ENCODE measurements at places on chromosomes 13 and 19.

DNA sequence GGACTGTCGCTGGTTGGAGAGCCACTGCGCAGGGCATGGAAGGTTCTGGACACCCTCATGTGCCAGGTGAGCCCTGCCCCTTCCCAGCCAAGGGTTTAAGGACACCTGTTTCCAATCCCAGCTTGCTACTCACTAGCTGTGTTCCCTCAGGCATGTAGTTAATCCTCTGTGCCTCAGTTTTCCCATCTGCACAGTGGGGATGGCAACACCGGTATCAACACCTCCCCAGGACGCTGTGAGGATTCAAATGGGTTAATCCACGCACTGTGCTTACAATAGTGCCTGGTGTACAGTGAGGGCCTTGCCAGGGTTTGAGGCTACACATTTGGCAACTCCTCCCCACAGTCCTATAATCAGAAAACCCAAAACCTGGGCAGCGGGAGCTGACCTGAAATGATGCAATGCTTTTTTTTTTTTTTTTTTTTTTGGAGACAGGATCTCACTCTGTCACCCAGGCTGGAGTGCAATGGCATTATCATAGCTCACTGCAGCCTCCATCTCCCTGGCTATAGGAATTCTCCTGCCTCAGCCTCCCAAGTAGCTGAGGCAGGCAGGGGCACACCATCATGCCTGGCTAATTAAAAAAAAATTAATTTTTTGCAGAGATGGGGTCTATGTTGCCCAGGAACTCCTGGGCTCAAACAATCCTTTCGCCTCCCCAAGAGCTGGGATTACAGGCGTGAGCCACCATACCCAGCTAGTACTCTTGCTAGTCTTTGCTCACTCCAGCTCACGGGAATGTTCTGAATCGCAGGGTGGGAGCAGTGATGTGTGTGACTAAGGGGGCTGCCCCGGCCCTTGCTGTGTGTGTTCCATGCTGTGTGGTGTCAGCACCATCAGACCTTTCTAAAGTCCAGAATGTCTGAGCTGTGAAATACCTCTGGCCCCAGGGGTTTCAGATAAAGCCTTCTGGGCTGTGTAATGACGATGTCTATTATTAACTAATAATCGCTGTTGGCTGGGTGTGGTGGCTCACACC is 2.3 kb downstream of the ACP4 start:
- no peak for DNase-seq

DNA sequence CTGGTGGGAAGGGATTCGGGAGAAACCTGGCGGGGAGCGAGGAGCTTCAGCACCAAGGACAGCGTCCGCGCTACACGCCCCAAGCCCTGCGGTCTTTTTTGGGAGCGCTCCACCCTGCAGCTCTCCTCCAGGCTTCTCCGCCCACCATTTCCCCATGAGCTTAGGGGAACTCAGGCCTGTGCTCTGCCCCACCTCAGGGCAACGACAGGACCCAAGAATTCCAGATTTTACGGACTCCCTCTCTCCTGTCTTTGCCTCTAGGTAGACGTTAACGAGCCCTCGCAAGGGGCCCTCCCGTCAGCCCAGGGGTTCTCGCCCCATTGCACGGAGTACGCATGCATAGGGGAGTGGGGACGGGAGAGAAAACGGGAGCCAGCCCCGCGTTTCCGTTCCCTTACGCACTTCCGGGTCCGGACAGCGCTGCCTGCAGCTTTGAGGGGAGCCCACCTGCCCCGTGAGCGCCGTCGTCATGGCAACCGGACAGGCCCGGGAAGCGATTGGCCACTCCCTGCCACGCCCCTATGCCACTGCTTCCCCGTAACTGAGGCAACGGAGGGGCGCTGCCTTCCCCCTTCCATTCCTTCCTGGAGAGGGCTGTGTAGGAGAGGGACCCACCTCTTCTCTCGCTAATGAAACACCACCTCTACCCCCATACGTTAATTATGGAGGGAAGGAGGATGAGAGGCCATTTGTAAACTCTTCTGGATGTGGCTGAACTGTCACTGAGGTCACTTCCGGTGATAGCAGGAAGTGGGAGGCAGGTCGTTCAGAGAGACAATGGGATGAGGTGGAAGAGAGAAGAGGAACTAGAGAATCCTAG is 20.8 kb downstream of the NOVA2 start:
- DNase-seq = peak; percentile 23

DNA sequence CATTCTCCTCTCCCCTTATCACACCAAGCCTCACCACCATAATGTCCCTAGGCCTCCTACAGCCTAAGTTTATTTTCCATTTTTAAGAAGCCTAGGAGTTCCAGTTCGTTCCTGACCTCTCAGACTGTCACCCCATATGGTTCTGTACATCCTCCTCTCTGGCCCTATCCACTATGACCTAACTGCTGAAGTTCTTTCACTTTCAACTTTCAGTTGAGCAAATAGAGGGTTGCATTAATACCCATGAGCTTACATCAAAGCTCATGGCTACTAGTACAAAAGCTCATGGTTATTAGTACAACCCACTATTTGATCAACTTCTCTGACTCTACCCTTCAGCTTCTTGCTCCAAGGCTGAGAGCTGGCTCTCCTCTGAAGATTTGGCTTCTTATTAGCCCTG is 72.9 kb downstream of the FGF14 start:
- no peak for DNase-seq

GRCh38 chr19:23991170-23991569 is 76.5 kb downstream of the ZNF726 start:
- DNase-seq = no peak
